ENCODE measurements at places on chromosomes 2 and 18. TPM values are rescaled to one million over a fixed set of nuclear protein-coding genes. Genes with fewer than 3 reads are reported as not detected.

DBI gene
- 35.6 TPM for total RNA-seq

RNF181 gene
- total RNA-seq: 41.0 TPM

FRZB gene
- not detected for total RNA-seq

SLC9A4 gene
- not detected for total RNA-seq

NAT8 gene
- total RNA-seq: not detected

CYP27A1 gene
- not detected for total RNA-seq

ZCCHC2 gene
- 88.7 TPM for total RNA-seq

DNA sequence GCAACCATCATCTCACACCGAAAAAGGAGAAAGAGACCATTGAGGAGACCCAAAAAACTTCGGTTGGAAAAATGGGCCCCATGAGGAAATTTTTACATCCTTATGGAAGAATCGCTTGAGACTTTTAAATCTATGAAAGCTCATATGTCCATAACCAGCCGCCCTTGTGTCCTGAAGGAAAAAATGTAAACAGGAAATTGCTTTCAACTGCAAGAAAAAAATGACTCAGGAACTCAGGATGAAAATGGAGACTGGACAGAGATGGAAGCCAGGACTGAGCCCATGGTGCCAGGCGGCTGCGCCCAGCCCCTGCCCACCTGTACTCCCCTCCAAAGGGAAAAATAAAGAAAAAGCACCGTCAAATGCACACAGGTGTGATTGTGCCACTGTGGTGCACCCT lies 81.5 kb upstream of the SLC66A3 start:
- no peak for DNase-seq

- DNase-seq: no peak
Observed at GRCh38 chr2:100824842-100825241, 4.9 kb downstream of the NPAS2 start.

GRCh38 chr2:241632478-241633325 lies 4.3 kb downstream of the THAP4 start:
- DNase-seq: no peak

DNA sequence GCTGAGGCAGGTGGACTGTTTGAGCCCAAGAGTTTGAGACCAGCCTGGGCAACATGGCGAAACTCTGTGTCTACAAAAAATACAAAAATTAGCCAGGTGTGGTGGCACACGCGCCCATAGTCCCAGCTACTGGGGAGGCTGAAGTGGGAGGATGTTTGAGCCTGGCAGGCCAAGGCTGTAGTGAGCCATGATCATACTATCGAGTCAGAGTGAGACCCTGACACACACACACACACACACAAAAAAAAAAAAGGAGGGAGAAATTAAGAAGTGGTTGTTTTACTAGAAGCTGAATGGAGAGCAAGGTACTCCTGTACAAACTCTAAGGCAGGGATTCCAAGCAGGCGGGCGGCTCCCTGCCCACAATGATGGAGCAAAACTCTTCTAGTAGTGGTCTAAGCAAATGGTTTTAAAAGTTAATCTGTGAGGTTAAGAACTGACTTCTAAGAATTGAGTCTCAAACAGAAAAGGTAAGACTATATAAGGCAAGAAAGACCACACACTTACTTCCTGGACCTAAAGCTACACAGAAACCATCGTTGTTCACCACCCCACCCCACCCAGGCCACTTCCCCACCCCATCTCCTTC lies 2.6 kb downstream of the ANKRD44 start:
- no peak for DNase-seq

- no peak for DNase-seq
Observed at GRCh38 chr2:106012591-106013347, 181.3 kb downstream of the UXS1 start.

GRCh38 chr18:6795307-6795706 lies 65.8 kb downstream of the ARHGAP28 start:
- no peak for DNase-seq

DNA sequence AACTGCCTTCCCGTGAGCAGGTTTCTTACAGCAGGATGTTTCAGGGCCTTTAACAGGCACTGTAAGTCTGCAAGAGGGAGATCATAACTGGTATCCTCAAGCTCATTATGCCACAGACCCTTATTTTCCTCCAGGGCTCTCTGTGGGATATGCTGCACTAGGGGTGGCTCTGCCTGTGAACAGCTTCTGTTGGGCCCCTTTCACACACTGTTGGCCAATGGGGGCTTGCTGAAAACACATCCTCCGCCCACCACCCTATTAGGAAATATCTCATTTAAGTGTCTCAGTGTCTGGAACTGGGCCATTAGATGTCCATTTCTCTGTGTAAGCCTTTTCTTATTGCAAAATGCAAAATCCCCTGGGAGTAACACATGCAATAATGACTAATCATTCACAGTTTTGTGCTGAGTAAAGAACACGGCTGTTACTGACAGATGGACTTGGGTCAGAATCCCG lies 414.3 kb upstream of the HS6ST1 start:
- DNase-seq: no peak

DNA sequence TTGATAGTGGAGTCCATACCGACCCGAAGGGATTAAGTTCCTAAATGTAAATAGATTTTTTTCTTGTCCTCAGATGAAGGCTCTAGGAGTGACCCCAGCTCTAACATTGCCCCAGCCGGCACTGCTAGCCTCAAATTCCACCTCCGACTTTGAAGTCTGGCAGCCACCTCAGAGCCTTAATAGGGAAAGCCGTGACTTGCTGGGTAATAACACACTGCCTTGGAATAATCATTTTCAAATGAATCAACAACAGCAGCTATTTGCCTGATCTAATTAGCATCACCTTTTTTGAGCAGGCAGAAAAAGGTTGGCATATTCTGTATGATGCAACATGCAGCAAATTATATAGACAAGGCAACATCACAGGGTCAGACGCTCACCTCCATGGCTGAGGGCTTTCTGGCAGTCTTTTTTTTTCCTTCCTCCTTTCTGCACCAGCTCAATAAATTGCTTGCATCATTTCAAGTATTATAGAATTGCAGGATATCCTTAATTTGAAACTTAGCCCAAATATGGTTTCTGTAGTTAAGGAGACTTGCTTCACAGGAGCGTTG lies 276.5 kb upstream of the ATP5MC3 start:
- no peak for DNase-seq
